Motor neuron (in vitro differentiated cells): ENCODE measurements at places on chromosomes 1 and 21.

GRCh38 chr1:114695430-114696058 is at the start of gene AMPD1:
AMPD1 (minus strand) TSS chr1:114695546; CDS start chr1:114695471, 75 bp downstream.
- no peak for ATAC-seq

DNA sequence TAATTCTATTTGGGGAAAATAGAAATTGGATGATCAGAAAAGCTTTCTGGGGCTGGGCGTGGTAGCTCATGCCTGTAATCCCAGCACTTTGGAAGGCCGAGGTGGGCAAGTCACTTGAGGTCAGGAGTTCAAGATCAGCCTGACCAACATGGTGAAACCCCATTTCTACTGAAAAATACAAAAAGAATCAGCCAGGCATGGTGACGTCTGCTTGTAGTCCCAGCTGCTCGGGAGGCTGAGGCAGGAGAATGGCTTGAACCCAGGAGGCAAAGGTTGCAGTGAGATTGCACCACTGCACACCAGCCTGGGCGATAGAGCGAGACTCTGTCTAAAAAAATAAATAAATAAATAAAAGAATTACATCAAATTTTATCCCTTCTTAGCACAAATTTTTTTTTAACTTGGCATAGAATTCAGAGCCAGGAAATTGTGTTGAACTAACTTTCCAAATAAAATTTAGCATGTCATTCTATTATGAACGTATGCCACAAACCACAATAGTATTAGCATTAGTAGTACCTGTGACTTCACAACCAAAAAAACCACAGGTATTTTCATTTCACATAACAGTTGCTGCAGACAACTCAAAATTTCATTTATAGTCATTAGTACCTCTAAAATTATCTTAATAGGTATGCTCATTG is 4.5 kb upstream of the ANKRD13C start:
- no peak for ATAC-seq

- no peak for ATAC-seq
These were observed 6.8 kb downstream of the CDCA8 start for GRCh38 chr1:37699147-37699546.

DNA sequence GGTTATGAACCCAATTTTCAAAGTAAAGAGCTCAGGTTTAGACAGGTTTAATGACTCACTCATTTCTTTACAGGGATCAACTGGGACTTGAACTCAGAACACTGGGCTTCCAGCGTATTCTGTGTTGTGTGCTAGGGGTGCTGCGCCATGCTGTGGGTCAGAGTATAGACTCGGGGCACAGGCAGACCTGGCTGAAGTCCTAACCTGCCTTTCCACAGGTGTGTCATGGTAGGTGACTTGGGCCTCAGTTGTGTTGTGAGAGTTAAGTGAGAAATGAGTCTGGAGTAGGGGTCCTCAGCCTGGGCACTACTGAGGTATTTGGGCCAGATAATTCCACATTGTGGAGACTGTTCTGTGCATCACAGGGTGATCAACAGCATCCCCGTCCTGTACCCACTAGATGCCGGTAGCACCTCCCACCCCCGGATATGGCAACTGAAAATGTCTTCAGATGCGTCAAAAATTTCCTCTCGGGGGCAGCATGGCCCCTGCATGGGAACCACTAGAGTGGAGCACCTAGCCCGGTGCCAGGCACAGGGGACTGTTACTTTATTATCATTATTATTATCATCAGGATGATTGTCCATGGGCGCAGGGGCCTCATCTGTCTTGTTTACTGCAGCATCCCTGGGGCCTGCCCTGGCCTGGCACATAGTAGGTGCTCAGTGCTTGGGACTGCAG is 575.5 kb downstream of the PTPRU start:
- ATAC-seq: no peak

GRCh38 chr1:159879136-159879535 is 16.7 kb upstream of the VSIG8 start:
- no peak for ATAC-seq

DNA sequence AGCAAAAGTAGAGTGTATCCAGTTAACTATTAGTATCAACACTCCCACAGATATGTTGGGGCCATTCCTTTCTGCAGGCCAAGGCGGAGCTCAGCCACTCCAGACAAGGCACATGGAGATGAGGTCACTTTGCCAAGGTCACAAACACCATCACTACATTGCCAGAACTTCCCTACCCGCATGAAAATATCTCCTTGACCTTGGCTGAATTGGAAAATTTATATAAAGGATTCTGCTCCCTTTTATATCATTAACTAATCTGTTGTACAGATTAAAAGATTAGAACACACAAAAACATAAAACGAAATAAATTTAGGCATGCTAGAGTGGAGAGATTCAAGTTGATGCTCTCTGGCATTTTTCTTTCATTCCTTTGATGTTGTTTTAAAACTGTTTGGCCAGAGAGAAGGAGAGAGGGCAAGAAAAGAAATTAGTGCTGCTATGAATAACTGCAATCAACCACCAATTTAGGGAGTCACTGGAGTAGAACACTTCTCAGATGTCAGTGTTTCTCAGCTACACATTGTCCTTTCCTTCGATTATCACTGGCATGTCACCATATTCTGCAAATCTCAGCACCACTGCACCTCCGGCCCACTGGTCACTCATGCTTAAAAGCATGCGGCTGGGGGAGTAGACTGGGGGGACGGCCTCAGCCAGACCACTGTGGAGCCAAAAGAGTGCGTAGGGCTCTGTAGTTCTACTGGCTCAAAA is 78.7 kb upstream of the ATP1B1 start:
- ATAC-seq: no peak

- ATAC-seq: no peak
These were observed 42.6 kb downstream of the OPTC start for GRCh38 chr1:203536575-203536974.

GRCh38 chr1:175893192-175893591 is 149.8 kb upstream of the TNR start:
- ATAC-seq: no peak

DNA sequence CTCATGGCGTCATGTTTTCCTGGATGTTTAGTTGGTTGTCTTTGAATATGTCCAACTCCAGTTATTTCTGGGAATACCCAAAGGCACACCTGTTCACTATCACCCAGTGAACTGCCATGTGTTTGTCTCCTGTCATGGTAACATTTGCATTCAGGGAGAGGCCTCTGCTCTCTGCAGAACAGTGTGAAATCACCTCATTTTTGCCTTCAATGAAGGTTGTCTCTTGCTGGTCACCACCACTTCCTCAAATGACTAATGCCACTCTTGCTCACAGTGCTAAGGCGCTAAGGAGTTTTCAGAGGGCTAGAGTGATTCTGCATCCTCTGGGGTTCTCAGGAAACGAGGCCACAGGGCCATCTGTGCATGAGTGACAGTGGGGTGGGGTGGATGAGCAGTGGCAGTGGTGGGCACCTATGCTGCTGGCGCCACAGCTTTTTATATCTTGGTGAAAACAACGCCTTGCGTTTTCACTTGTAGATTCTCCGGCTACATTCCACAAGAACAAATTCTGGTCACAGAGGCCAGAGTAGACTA is 60.0 kb upstream of the ATP5PO start:
- ATAC-seq: peak; percentile 23

GRCh38 chr1:221373795-221374194 is 368.1 kb downstream of the DUSP10 start:
- no peak for ATAC-seq

DNA sequence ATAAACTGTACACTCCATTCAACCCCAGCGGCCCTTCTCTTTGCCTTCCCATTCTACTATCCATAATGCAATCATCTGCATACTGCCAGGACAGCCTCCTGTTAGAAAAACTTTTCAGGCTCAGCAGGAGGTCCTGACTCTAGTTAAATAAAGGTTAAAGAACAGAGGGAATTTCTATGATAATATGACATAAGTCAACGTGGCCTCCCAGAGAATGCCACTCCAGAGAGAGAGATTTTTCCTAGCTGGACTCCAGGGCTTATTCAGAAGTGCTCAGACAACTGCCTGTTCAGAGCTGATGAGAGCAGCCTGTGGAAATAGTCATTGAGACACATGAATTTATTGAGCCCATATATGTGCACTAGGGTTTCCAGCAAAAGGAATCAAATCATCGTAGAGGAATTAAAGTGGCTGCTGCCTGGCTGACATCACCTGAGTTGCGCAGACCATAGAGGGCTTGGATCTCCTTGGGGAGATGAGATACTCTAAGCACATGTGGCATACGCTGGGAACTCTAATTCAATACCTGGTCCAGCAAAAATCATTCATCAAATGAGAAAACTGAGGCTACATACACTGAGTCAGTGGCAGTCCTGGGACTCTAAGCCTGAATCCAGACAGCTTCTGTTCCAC is 736.2 kb downstream of the PTPRU start:
- peak; percentile 84 for ATAC-seq

- no peak for ATAC-seq
These were observed 88.4 kb downstream of the PDE4B start for GRCh38 chr1:65881067-65881594.

GRCh38 chr1:36225283-36225899 is 1.1 kb downstream of the THRAP3 start:
- no peak for ATAC-seq

- peak; percentile 40 for ATAC-seq
These were observed 2.2 kb downstream of the PALMD start for GRCh38 chr1:99648107-99648506.
